ENCODE measurements at places on chromosomes 4 and X.
A peak's percentile ranks its signal among the peaks of the same experiment; 100 is the strongest.

GRCh38 chr4:104649631-104650030 lies 154.9 kb upstream of the CXXC4 start:
- no peak for DNase-seq

DNA sequence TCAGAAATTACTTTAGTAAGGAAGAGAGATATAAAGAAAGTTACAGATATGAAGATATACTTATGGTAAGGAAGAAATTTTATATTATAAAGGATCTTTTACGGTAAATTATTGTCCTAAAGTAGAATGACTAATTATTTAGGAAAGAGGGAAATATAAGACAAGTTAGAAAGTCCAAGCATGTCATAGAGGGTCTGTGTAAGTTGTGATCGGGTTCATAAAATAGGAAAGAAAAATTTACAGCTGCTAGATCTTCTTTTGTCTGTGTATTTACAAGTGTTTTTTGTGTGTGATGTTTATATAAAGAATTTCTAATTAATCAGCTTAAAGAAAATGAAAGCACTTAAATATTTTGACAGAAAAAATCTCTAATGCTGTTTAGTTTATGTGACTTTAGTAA lies 1054.9 kb upstream of the DIAPH2 start:
- no peak for DNase-seq

DNA sequence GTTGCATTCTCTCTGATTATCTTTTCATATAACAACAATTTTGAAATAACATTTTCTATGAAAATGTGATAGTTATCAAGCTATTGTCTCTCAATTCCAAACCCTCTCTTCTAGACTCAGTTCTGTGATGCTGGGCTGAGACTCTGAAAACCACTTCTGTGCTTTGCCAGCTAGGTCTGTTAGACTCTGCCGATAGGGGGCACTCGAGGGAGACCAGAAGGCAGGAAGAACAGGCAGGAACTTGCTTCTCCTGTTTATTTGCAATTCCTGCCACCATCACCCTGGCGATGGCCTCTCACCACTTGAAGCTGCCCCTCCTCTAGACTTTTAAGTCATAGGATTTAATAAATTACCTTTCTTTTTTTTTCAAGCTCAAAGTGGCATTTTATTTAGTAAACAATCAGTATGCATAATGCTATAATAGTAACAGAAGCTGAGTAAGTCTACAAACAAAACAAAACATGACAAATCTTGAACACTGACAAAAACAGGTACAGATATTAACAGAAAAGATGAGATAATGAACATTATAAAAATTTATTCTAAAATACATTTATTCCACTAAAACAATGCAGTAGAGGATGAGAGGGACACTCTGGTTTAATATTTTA lies 49.7 kb downstream of the RASL11B start:
- DNase-seq, result peak; percentile 32

DNA sequence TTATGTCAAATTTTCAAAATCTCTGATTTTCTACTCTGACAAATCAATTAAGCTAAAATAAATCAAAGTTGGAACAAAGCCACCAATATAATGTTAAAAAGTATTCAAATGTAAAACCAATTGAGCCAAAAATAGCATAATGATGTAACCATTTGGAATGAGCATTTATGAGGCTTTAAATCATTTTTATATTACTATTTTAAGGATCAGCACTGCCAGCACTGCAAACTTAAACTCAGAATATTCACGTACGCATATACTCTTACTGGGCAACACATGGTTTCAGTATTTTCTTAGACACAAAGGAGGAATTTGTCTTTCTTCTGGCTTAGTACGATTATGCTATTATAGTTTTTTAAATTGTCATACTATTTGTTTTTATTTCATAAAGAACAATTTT lies 52.2 kb downstream of the AFAP1 start:
- no peak for DNase-seq

- DNase-seq, result peak; percentile 23
Observed at GRCh38 chr4:54318904-54319303, 89.8 kb downstream of the PDGFRA start.

- no peak for DNase-seq
Observed at GRCh38 chr4:51870441-51871188, 27.7 kb downstream of the DCUN1D4 start.

- no peak for DNase-seq
Observed at GRCh38 chr4:100539706-100540105, 21.9 kb upstream of the EMCN start.

GRCh38 chr4:143420227-143420626 lies 83.6 kb downstream of the GAB1 start:
- DNase-seq, result no peak

GRCh38 chr4:69811166-69811565 lies 48.8 kb downstream of the SULT1E1 start:
- no peak for DNase-seq

DNA sequence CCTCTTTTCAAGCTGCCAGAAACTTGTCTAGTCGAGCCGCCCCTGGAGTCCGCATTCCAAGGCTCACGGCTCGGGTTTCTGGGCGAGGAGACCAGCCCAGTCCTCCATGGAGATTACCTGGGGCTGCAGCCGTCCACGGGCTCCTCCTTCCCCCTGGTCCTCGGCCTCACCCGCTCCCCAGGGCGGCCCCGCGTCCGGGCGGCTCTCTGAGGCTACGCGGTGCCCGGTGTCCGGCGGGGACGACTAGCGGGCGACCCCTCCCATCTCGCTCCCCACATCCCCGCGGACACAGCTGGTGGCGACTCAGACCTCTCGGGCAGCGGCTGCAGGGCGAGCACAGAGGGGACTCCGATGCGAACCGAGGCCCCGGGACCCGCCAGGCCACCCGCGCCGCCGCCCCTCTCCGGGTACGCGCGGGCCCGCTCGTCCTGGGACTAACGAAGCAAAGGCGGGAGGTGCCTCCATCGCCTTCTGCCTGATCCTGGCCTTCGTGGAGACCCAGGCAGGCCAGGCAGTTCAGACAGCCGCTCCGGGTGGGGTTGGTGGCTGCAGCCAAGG lies 159.4 kb downstream of the TRAM1L1 start:
- DNase-seq, result no peak

DNA sequence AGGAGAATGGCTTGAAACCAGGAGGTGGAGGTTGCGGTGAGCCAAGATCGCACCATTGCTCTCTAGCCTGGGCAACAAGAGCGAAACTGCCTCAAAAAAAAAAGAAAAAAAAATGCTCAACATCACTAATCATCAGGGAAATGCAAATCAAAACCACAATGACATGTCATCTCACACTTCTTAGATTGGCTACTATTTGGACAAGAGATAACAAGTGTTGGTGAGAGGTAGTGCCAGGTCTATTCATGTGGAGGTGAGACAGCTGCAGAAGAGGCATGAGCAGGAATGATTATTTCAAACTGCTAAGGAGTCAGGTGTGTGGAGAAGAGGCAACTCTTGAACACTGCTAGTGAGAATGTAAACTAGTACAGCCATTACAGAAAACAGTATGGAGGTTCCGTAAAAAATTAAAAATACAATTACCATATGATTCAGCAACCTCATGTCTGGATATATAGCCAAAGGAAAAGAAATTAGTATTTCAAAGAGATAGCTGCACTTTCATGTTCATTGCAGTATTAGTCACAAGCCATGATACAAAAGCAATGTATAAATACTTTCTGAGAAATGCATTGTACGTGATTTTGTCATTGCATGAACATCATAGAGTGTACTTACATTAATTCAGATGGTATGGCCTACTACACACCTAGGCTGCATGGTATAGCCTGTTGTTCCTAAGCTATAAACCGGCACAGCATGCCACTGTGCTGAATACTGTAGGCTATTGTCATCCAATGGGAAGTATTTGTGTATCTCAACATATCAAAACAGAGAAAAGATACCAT lies 75.3 kb downstream of the TMEM144 start:
- no peak for DNase-seq

GRCh38 chrX:149849787-149850186 lies 31.2 kb upstream of the MAGEA8 start:
- no peak for DNase-seq

DNA sequence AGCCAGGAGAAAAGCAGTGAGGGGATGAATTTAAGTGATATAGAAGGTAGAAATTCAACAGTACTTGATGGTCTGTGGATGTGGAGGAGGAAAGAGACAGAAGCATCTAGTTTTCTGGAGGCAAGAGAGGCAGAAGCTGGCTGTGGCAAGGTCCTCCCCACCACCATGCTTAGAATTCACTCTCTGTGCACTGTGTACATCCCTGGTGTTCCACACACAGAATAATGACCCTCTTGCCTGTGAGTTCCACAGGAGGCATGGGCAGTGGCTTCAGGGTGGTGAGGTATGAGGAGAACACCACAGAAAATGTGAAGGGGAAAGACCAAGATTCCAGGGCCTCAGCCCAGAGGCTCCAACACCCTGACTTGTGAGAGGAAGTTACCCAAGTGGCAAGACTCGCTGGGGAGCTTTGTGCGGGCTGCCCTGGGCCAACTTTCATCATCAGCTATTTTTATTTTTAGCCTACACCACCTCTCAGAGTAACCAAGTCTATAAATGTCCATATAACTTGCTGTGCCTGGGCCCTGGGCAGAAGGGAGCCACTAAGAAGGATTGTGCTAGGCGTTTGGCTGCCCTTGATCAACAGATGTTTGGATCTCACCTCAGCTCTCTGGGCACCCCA lies 7.8 kb upstream of the INTS6L start:
- no peak for DNase-seq

- no peak for DNase-seq
Observed at GRCh38 chr4:11894977-11895376, 466.3 kb upstream of the HS3ST1 start.

GRCh38 chrX:307261-308111 lies 11.1 kb downstream of the GTPBP6 start:
- no peak for DNase-seq

DNA sequence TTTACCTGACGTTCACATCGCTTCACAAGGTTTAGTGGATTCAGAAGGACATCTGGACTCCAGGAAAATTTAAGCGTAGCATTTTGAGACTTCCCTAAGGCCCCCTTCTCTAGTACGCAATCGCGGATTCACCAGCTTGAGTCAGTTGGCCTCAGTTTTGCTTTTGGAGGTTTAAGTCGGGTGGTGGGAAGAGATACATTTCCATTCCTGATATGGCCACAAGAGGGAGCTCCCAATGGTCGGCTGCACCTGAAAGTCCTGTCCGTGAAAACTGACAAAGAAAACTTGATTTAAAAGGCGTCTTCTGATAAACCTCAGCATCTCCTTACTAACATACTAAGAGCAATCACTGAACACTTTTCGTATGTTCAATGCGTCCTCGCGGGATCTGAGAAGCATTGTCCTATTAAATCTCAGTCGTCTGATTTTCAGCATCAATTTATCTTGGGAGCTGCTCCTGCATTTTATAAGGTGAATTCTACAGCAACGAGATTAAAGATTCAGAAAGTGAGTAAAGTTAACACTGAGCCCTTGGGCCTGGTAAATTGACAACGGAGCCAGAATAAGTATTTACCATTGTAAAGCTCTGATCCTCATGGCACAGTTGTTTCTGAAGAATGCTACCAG lies 50.6 kb downstream of the LGI2 start:
- peak; percentile 23 for DNase-seq

GRCh38 chr4:38846015-38846414 lies 10.6 kb downstream of the TLR6 start:
- no peak for DNase-seq

GRCh38 chr4:67522230-67522629 lies 23.1 kb downstream of the CENPC start:
- DNase-seq, result no peak

- DNase-seq, result no peak
Observed at GRCh38 chrX:19829814-19830213, 57.6 kb downstream of the SH3KBP1 start.

GRCh38 chr4:70280567-70280966 lies 38.2 kb downstream of the CSN3 start:
- no peak for DNase-seq

- peak; percentile 4 for DNase-seq
Observed at GRCh38 chr4:43132010-43132582, 239.6 kb downstream of the GRXCR1 start.

GRCh38 chr4:74109870-74110605 lies 11.0 kb upstream of the CXCL2 start:
- DNase-seq, result no peak

DNA sequence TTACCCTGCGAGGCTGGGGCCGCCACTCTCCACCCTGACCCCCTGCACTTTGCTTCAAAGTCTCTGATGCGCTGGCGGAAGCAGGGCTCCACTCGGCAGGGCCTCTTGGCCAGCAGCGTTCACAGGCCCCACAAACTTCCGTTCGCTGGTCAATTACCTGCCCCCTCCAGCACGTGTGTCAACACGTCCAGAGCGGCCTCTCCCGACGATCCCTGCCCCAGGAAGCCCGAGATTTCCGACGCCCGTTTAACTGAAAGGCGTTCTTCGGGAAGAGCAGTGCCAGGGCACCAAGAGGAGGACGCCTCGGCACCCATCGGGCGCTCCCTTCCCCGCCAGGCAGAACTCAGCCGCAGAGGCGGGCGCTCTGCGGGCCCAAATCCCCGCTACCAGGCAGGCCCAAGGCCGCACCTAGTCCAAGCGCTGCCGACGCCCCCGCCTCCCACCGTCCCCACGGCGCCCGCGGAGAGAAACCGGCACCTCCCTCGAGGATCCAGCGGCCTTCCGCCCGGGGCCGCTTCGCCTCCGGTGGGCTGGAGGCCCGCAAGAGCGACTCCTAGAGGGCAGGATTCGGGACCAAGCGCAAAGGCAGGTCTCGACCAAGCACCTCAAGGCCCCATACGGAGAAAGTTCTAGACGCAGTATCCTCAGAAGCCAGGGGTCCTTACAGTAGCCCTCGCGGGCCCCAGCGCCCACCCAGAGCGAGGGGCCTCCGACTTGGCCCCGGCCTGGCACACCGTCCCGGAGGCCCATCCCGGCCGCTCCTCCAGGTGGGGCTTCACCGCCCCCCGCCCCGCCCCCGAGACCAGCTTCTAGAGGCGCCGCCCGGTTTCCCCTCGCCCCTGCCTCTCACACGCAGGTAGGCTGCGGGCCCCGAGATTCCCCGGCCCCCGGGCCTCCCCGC lies 586 bp downstream of the BCAP31 start:
- DNase-seq, result no peak

- no peak for DNase-seq
Observed at GRCh38 chrX:48999030-48999429, 3.0 kb downstream of the GRIPAP1 start.

DNA sequence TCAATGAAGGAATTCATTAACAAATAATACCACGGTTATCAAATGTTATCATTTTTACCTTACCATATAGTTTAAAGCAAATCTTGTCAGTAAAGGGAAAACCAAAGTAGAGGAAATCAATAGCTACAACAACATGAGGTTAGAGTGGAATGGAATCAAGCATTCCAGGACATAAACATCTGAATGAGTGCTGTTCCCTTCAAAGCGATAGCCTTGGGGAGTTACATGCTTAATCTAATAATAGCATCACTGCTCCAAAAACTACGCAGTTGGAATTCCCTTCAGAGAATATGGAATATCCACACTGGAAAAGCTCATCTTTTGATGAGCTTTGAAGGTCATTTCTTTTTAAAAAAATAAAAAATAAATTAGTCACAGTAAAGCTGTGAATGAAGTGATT lies 31.2 kb downstream of the PDE5A start:
- no peak for DNase-seq

GRCh38 chr4:142473960-142474338 lies 372.2 kb downstream of the INPP4B start:
- DNase-seq, result no peak
